G401 (cell line): ENCODE measurements at places on chromosomes 7 and 10. TPM values are rescaled to one million over a fixed set of nuclear protein-coding genes. Genes with fewer than 3 reads are reported as not detected.

CPED1 gene
- total RNA-seq = 21.5 and 30.7 TPM in 2 replicates

DNA sequence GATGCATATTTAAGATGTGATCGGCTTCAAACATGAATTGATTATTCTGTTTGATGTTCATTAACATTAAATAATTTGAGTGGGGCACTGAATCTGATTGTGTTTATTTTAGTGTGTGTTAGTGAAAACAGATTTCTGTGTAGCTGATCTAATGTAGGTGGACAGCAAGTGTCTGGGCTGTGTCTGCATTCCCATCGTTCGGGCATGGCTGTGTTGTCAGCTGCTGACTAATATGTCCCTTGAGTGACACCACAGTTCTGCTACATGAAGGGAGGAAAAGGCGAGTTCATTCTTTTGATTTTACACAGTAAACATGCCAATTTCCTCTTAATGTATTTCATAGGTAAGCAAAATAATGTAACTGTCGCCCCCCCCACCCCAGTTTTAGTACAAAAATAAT, 203.0 kb downstream of the CNTNAP2 start:
- DNase-seq = peak; percentile 8

- peak; percentile 83 for DNase-seq
Observed at GRCh38 chr10:60099998-60100747, 193.8 kb upstream of the CCDC6 start.

DNA sequence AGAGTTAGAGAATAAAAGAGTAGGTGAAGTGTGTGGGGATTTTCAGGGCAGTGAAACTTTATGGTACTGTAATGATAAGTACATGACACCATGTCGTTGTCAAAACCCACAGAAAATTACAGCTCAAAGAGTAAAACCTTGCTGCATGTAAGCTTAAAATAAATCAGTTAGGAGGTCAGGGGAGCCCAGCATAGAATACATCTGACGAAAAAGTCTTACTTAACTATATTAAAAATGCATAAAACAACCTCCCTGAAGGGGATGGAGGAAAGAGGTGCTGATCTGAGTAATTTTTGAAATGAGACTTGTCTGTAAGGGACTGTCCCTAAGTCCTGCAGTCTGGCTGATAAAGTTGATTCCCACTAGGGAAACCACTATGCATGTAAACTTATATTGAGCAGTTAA, 49.8 kb upstream of the AKR1E2 start:
- DNase-seq = no peak

DNA sequence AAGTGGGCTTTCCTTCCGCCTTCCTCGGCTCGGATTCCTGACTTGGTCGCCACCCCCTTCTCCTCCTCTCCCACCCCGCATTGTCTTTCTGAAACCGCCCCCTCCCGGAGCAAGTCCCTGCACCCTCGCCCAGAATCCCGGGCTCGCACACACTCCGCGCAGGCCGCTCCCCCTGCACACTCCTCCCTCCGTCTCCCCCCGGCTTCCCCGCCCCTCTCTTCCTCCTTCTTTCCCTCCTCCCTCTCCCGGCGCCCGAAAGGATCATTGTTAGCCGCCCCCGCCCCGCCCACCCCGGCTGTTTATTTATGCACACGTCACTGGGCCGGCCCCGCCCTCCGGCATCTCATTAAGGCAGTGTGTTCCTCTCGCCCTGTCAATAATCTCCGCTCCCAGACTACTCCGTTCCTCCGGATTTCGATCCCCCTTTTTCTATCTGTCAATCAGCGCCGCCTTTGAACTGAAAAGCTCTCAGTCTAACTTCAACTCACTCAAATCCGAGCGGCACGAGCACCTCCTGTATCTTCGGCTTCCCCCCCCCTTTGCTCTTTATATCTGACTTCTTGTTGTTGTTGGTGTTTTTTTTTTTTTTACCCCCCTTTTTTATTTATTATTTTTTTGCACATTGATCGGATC, at the start of gene TCF7L2:
Gene TCF7L2, plus strand, starts transcription at position 373 of the 633 bp plus-strand sequence. CDS start 510 bp downstream, outside the sequence.
- peak; percentile 78 for DNase-seq

- DNase-seq = no peak
Observed at GRCh38 chr7:11021468-11021867, 47.8 kb downstream of the PHF14 start.

DNA sequence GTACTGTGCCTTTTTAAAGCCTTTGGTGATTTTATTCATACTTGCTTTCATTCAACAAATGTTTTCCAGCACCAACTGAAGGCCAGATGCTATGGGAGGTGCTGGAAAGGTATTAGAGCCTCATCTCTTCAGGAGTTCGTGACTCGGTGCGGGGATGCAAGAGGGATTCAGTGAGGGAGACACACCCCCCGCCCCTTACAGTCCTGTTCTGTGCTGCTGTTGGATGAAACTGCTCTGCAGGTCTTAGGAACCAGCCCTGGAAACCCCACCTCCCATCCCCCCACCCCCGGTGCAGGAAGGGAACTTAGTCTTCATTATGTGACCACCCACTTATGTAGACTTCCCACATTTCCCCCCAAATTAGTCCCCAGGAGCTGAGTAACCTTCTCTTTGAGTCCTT, 110.4 kb downstream of the INSYN2A start:
- no peak for DNase-seq

- no peak for DNase-seq
Observed at GRCh38 chr10:48770561-48771089, 86.0 kb downstream of the WDFY4 start.
